PC-3 (cell line): ENCODE measurements at places on chromosomes 11 and 22.
A peak's percentile ranks its signal among the peaks of the same experiment; 100 is the strongest.

DNA sequence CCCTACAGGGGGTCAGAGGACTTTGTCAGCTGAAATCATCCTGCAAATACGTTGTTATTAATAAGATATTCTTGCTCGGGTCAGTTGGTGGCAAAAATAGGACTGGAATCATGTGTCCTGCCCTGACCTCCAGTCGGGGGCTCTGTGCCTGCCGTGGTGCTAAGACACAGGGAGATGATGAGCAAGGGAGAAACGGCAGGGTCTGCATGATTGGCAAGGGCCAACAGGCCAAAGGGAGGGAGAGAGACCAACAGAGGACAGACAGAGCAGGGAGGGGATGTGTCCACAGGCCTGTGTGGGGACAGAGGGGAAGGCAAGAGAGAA, 10.4 kb upstream of the TSKU start:
- DNase-seq: no peak

DNA sequence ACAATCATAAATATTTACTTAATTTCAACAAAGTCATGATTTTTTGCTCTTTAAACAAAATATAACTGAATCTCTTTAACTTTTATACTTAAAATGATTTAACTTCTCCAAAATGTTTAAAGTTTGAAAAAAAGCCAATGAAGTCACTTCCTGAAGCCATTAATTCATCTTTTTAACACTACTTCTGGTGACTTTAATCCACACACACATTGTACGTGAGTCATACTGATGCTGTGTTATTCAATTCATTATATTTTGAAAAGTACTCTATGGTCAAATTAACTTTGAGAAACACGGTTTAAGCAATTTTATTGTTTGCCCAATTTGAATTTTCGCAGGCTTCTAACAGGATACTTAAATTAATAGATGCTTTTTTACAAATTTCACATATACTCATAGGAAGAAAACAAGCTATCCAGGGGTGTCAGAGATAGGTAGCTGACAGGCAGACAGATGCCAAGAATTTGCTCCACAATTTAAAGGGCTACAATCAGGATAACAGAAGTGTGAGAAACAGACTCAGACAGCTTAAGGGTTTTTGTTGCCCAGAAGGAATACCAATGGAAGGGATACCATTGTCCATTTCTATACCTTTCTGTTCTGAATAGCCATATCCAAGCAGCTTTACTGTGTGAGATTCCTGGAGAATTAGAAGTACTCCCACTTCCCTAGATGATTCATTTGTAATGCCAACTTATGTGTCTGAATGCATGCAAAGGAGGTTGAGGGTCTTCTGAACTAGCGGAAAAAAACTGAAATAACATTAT, 118.4 kb downstream of the RBFOX2 start:
- no peak for DNase-seq

GRCh38 chr22:43887391-43887790, 4.4 kb downstream of the PNPLA5 start:
- no peak for DNase-seq

DNA sequence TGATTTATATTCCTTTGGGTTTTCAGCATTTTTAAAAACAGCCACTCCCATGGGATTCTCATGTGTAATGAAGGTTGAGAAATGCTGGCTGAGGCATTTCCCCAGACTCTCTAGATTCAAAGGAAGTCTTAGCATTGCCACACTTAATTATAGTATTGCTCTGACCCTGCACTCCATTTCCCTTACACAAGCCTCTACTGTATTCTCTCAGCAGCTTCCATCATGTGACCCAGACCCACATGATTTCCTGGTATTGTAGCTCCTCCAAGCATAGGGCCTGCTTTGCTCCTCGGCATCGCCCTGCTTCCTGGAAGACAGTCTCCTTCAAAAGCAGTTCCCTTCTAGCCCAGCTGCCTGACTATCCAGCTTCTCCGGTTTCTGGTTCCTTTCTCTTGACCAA, 261.5 kb downstream of the LARGE1 start:
- DNase-seq: no peak

DNA sequence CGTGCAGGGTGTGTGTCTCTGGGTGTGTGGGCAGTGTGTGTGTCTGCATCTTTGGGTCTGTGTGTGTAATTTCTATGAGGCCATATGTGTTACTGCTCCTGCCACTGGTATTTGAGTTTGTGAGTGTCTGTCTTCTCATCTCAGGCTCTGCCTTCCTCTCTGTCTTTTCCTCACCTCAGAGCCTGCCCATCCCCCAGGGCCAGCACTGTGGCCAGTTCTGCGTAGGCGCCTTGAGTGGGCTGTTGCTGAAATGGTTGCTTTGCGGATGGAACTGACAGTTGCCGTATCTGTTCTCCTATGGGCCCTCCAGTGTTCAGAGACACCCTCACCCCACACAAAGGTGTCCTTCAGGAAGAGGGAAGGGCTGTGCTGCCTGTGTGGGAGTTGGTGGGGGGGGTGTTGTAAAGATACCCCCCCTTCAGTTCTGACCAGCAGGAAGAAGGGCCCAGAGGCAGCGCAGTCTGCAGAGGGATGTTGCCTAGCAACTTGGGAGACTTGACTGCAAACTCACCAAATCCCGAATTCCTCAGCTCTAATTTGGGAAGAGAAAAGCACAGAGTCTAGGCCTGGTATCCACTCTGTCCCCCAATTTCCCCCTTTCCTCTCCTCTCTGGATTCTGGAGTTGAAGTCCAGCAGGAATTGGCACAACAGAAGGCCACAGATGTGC, 2.0 kb upstream of the NRGN start:
- no peak for DNase-seq

GRCh38 chr11:112498701-112499100, 238.0 kb upstream of the PLET1 start:
- DNase-seq: peak; percentile 45

DNA sequence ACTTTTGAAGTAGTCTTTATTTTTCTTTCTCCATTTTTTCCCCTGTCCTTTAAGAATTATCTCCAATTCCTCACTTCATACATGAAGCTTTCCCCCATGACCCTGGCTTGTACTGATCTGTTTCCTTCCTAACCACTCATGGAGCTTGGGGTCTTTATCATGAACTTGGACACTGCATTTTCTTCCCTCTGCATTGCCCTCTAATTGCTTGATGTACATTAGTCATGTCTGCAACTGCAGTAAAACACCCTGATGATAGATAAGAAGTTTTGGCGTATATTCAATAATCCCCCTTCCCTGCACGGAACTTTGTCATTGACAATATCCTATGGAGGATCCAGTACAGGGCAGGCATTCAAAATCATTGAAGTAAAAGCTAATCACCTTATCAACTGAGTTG, 3.4 kb downstream of the HEPHL1 start:
- DNase-seq: no peak

DNA sequence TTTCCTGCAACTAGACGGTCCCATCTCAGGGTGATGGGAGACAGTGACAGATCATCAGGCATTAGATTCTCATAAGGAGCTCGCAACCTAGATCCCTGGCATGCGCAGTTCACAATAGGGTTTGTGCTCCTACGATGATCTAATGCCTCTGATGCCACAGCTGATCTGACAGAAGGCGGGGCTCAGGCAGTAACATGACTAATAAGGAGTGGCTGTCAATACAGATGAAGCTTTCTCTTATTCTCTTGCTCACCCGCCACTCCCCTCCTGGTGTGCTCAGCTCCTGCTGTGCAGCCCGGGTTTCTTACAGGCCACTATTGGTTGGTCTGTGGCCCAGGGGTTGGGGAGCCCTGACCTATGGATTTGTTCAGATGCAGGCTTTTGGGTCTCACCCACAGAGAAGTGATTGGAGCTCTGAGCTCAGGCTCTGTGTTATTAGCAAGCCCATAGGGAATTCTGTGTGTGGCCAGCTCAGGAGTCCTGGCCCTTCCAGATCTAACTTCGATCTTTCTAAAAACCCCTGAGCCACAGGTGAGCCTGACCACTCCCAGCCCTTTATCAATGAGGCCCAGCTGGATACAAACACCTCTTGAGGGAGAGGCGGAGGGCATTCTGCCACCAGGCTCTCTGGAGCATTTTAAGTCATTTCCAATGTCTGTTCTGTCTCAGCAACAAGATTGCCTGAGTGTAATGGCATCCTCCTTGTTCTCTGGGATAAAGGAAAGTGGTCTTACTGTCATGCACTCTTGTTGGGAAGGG, 351.8 kb downstream of the BUD13 start:
- DNase-seq: peak; percentile 41

DNA sequence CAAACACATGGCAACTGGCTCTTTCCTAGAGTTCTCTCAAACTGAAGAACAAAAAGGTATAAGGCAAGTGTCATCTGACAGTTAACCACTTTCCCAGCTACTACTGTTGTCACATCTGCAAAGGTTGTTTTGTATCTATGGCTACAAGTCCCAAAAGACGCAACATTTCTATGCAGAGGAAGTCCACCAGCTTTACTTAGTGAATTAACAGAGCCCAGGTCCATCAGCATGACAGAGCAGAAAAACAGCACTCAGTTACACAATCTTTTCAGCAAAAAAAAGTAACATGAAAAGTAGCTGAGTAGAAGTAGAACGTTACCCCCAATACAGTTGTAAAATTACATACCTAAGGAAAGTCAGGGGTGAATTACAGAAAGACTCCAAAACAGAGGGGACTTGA, 12.1 kb downstream of the CPSF7 start:
- no peak for DNase-seq

DNA sequence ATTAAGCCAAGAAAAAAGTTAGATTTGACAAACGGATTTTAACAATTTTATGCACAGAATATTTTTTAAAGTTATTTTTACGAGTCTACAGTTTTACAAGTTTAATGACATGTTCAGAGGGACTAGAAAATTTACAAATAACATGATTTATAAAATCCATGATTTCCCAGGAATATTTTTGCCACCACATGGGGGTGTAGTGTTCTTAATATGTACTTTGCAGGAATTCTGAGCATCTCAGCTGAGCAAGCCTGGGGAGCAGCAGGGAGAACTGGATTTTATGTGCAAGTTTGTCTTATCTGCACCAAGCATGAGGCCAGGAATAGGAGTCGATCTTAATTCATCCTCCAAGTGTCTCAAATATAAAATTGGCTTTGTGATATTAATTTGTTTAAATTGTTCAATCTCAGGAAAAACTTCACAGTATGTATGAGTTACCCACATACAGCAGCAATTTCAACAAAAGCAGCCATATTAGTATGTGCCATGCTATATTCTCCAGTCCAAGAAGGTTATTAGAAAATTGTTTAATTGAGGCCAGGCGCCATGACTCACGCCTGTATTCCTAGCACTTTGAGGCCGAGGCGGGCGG, 826.3 kb downstream of the DLG2 start:
- peak; percentile 83 for DNase-seq

DNA sequence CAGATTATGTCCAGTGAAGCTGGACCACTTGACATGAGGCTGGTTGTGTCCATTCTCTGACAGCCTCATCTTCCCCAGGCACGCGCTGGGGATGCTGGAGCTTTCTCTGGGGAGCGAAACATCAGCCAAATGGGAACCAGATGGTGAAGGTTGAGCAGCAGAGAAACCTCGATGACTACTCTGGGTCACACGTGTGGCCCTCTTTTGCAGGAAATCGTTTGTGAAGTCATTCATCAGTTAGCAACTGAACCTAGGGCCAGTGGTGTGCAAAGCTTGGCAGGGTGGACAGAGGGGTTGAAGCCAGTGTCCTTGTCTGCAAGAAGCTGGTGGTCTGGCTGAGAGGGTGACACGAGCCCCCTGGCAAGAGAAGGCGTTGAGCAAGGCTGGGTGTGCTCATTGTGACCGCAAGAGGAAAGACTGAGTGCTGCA, 109.8 kb downstream of the ZBTB16 start:
- no peak for DNase-seq

DNA sequence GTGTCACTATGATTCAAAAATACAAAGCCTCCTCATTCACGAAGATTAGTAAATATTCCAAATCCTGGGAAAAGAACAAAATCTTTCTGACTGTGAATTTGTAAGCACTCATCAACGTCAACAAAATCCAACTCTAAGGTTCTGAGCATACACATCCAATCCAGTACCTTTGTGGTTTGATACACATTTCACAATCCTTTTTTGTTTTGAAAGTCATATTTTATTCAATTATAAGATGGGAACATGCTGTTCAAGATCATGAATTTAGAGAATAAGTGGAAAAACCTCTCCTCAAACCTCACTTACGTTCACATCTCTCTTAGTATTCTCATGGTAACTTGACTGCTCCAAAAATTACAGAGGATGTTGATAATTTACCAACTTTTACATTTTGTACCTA, 9.6 kb upstream of the MMP3 start:
- no peak for DNase-seq

DNA sequence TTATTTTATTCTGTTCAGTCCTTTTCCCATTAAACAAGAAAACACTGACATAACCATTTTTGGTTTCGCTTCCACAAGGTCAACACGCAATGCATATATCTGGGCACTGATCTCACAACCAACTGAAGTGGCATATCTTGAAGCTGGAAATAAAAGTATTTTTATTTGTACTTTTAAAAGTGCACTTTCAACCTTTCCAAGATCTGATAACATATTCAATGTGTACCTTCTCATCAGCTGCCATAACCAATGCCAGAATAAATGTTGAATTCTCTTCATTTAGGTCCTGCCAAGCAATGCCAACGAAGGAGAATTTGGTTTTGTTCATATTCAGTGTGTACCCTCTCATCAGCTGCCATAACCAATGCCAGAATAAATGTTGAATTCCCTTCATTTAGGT, 148.9 kb upstream of the CEP126 start:
- DNase-seq: no peak

DNA sequence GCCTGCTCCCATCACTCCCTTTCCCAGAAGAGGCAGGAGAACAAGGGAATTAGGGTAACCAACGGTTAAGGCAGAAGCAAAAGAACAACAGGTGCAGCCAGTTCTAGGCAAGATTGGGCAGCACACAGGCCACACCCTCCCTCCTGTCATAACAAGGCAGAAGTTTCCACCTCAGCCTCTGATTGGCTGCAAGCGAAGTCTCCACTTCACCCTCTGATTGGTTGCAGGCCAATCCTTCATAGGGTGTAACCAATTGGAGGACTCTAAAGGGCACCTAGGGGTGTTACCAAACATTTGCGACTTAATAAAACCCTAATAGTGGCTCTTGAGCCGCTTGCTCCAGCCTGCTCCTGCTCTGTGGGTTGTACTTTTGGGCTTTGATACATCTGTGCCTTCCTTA, 153.8 kb downstream of the CACNA1I start:
- no peak for DNase-seq

- DNase-seq: no peak
Measured at GRCh38 chr22:45202333-45203149, 38.2 kb downstream of the KIAA0930 start.

GRCh38 chr11:13781153-13781552, 112.7 kb downstream of the FAR1 start:
- DNase-seq: peak; percentile 45

DNA sequence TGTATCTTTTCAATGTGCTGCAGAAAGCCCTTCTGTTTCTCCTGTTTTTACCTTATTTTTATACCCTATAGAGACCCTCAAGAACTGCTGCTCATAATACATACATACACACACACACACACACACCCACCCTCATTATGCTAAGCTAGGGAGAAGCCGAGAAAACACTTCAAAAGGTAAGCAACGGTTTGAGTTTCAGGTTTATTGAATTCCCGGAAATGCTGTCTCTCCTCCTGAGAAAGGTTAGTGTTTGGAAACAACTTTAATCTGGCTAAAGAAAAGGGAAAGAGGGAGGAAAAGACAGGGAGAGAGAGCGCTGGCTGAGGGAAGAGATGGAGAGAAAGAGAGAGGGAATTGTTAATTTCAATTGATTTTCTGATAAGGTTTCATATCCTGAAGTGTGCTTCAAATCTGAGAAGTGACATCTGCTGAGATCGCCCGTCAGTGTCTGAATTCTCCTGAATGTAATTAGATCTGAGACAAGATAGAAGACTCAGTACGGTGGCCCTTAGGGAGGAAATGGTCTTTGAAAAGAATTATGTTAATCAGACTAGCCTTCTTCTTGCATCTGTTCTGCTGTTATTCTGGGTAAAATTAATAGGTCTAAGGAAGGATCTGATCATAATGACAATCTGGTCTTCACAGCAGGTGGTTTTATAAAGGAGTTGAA, 169.1 kb downstream of the NXPE2 start:
- no peak for DNase-seq
